Anterior cingulate cortex (tissue), 58 donors: ENCODE measurements at places on chromosomes 5 and 9.

DNA sequence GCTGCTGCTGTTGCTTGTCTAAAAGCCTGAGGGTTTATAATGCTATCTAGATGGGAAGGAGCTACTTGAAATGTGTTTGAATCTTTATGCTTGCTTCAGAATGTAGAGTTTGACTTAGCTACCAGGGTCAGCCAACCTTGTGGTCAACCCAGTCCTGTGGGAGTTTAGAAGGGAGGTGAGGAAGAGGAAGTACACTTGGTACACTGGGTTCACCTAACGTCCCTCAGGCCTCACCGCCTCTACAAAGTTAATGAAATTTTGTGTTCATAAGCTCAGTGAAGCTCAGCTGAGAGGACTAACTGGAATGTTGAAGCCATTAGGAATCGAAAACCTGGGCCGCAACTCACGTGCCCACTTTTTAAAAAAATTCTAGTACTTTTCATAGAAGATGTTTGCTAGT is 10.7 kb downstream of the IQGAP2 start:
- no peak for DNase-seq

DNA sequence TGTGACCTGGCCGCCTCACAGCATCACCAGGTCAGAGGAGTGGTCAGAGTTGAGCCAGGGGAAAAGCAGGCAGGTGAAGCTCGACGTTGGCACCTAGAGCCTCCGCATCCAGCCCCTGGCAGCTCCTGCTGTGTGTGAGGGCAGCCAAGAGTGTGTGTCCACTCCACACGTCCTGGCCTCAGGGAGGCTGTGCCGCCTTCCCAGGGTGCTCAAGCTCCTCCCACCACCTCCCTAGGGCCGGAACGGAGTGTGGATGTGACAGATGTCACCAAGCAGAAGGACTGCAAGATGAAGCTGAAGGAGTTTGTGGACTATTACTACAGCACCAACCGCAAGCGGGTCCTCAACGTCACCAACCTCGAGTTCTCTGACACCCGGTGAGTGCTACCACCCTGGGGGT is 72.5 kb downstream of the PHF2 start:
- DNase-seq, result no peak

DNA sequence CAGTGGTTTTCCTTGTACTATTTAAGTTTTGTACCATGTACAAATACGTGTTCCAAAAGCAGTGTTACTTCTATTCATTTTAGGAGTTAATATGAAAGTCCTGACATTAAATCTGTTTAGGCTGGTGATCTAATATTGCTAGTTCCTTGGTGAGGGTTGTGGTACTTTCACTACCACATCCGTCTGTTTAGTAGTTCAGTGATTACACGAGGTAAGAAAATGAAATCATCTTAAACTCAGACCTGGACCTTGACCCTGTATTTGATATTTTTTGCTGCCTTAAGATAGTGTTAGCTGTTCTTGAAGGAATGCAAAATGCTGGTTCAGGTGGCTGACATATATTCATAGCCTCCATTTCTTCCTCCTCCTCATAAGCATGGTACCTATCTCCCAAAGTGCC is 50.3 kb downstream of the MTAP start:
- no peak for DNase-seq

DNA sequence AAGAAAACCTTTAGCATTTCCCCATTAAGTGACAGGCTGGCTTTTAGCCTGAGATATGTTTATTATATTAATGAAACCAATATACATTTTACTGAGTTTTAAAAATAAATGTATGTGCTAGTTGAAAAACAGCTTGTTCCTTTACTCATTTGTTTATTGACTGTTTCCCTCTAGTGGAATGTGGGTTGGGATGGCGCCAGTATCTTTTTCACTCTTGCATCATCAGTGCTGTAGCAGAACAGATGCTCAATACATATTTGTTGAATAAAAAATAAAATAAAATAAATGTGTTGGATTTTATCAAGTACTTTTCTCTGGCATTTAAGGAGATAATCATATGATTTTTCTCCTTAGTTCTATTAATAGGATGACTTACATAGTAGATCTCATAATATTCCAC is 43.0 kb downstream of the FSTL4 start:
- DNase-seq, result no peak
